ENCODE measurements at places on chromosomes 2 and 18.

GRCh38 chr2:237759176-237759575, 39.4 kb upstream of the RBM44 start:
- no peak for DNase-seq

DNA sequence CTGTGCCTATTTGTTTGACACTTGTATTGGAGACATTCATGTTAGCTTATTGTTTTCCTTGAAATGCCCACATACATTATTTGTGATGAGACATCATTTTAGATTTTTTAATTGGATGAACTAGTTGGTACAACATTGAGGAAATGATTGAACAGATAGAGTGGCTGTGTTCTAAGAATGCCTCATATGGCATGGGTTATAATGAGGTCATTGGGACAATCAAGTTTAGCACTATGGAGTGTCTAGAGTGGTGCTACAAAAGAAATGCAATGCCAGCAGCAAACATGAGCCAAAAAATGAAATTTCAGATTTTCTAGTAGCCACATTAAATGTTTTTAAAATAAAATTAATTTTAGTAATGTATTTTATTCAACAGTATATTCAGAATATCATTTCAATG, 28.1 kb downstream of the ACVR2A start:
- DNase-seq = no peak

- no peak for DNase-seq
Measured at GRCh38 chr2:238655974-238656722, 191.7 kb upstream of the TWIST2 start.

- DNase-seq = no peak
Measured at GRCh38 chr18:72612894-72613533, 68.9 kb upstream of the CBLN2 start.

GRCh38 chr2:236117401-236117800, 50.8 kb downstream of the GBX2 start:
- DNase-seq = no peak

DNA sequence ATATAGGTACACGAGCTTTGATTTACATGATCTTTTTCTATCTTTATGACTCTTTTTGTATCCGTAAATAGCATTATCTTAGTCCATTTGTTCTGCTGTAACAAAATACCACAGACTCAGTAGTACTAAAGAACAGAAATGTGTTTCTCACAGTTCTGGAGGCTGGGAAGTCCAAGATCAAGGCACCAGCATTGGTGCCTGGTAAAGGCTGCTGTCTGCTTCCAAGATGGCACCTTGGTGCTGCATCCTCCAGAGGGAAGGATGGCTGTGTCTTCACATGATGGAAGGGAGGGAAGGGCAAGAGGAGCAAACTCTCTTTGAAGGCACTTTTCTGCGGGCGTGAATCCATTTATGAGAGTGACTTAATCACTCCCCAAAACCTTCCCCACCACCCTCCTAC, 36.0 kb downstream of the EIF5B start:
- DNase-seq = no peak

DNA sequence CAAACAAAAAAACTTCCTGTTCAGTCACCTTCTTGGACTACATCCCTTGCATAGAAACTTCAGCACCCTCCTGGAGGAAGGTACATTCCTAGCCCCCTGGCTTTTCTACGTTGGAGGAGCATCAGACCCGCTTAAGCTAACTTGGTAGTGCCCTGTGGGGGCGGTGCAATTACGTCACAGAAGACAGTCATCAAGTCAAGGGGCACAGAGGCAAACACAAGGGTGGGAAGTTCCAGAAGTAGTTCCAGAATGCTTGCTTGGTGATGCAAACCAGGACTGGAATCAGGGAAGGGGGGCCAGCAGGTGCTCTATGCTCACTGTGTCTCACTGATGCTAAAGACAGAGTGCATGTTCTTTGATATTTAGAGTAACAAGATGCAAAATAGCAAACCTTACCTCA, 15.2 kb upstream of the AGFG1 start:
- DNase-seq = no peak

- no peak for DNase-seq
Measured at GRCh38 chr2:101842471-101842870, 145.0 kb downstream of the MAP4K4 start.
